ENCODE measurements at places on chromosomes 6 and 20. TPM values are rescaled to one million over a fixed set of nuclear protein-coding genes. Genes with fewer than 3 reads are reported as not detected.
A peak's percentile ranks its signal among the peaks of the same experiment; 100 is the strongest.

DNA sequence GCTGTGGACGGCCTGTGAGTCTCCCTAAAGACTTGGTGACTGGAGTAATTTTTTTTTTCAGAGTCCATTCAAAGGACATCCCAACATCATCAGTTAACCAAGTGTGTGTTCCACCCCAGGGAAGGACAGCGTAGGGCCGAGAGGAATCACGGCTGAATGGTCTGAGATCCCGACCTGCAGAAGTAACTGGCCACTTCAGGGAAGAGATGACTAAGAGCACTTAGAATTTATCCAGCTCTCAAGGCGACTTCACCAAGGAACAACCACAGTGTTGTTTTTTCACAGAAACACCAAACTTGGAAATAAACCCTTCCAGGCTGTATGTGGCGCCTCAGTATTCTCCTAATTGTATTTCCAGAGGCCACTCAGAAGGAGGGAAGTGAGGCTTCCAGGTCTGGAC, 231.6 kb downstream of the FNDC1 start:
- no peak for DNase-seq

DNA sequence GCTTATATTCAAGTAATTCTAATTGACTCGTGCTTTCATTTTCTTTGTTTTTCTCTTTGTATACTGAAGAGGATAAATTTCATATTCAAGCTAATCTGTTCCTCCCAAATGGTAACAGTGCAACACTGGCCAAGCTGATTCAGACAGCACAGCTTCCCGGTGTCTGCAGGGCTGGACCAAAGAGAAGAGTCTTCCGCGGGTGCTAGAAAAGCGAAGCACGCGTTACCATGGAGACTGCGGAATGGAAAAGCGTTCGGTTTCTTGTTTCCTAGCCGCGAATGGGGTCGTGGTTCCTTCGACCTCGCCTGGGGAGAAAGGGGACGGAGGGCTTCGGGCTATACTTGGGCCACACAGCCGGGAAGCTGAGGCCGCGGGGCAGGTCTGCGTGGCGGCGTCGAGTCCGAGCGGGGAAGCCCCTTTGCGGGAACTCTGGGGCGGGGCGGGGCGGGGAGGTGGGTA, 6.2 kb upstream of the ZNF311 start:
- peak; percentile 16 for DNase-seq

DNA sequence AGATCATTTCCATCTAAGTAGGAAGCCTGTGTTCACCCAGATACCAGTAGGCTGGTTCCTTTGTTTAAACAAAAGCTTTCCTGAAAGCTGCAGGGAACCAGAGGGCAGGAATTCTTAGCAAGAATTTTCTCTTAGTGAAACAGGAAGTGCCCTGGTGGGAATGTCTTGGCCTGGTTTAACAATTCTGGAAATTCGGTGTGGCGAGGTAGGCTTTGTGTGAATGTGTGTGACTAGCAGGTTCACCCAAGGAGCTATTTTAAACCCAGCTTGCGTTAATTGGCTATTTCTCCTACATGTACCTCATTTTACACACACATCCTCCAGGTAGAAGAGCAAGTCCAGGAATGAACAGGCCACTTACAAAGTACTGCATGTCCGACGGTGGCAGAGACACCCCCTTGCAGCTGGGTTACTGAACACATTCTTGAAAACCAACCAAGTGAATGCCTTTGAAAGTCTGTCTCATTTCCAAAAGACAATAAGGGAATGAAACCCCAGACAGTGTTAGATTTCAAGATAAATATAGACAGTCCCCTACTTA, 64.6 kb downstream of the GFOD1 start:
- no peak for DNase-seq

DNA sequence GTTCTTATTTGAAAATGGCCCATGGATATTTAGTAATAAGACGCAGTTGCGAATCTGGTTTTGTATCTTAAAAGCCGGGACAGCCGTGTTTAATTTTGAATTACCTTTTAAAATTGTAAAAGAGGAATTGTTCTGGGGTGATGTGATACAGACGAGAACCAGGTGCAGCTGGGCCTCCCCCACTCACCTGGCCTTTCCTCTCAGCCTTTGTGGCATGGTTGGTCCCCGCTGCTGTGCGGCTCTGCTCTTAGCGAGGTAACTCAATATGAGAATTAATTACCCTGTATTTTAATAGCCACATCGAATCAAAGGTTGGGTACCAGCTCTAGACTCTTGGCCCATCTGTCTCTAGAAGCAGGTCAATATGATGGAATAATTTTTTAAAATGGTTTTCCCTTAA, 56.5 kb upstream of the DACT2 start:
- DNase-seq: no peak

DNA sequence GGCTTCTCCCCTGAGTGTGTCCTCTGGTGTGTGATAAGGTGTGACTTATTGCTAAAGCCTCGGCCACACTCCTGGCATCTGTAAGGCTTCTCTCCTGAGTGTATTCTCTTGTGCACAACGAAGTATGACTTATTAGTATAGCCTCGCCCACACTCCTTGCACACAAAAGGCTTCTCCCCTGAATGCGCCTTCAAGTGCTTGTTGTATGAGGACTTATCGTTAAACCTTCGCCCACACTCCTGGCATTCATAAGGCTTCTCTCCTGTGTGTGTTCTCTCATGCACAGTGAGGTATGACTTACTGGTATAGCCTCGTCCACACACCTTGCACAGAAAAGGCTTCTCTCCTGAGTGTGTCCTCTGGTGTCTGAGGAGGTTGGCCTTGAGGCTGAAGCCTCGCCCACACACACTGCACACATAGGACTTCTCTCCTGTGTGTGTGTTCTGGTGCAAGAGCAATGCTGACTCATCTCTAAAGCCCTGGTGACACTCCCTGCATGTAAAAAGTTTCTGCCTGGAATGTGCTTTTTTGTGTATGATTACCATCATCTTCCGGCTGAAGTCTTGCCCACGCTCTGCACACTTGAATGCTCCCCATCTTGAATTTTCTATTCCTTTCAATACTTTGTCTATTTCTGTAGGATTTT, 20.4 kb downstream of the ZNF337 start:
- no peak for DNase-seq

DNA sequence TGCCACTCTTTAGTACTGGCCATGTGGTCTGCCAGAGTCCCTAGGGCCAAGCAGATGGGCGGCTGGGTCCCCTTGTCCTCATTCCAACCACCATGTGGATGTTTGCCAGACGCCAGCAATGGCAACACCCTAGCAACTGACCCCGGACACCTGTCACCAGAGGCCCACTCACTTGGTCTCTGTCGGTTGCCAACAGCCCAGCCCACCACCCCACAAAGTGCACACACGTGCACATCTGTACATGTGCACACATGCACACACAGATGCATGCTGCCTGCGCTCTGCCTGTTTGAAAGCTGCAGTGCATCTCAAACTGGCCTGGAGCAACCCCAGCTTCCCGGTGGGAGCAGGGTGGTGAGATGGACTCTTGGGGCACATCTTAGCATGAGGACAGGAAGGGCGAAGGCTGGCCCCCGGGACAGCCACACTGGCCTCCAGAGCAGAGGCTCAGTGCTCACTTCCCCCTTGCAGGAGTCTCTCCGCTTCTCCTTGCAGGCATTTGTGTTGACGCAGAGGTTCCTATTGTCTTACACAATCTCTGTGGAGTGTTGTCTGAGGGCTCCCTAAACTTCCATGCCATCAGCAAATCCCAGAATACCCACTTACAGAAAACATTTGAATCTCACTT, 54.0 kb downstream of the PSMG4 start:
- DNase-seq: no peak

- no peak for DNase-seq
Measured at GRCh38 chr6:132785936-132786335, 12.5 kb downstream of the SLC18B1 start.

GRCh38 chr6:52754443-52754842, 8.8 kb downstream of the GSTA2 start:
- no peak for DNase-seq

DNA sequence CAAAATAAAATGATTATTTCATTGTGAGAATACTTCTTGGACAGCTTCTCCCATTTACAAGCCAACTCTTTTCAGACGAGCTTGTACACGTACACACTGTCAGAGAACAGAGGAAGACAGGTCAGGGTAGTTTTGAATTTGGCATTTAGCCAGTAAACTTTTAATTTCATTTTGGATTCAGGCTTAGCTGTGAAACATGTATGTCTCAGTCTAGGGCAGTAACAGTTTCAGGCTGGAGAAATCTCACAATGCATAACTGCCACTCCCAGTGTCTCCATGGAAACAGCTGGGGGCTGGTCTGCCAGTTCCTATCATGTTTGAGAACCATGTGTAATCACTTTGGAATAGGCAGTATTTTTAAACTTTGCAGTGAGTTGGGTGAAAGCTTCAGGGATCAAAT, 22.0 kb upstream of the QKI start:
- no peak for DNase-seq

GRCh38 chr20:33095249-33095648, 15.8 kb downstream of the BPIFB4 start:
- DNase-seq: no peak

- no peak for DNase-seq
Measured at GRCh38 chr20:62632575-62633090, 9.7 kb upstream of the SLCO4A1 start.

GRCh38 chr20:37944456-37944981, 41.6 kb downstream of the VSTM2L start:
- DNase-seq: no peak

The VNN1 gene
- total RNA-seq: not detected

The HS3ST5 gene
- total RNA-seq: not detected

The ID4 gene
- total RNA-seq: 0.57 TPM

The EPPIN gene
- not detected for total RNA-seq

The TRIM40 gene
- not detected for total RNA-seq

The RNGTT gene
- 22.4 TPM for total RNA-seq

Measured in NCI-H460 (cell line).